ENCODE measurements at places on chromosomes 13 and 19.
A peak's percentile ranks its signal among the peaks of the same experiment; 100 is the strongest.

- DNase-seq = no peak
These were observed 247.3 kb downstream of the GGACT start for GRCh38 chr13:100341327-100341726.

- DNase-seq = no peak
These were observed 446 bp upstream of the ZNF83 start for GRCh38 chr19:52638601-52639000.

- DNase-seq = no peak
These were observed 13.0 kb downstream of the NUDT15 start for GRCh38 chr13:48050550-48050949.

DNA sequence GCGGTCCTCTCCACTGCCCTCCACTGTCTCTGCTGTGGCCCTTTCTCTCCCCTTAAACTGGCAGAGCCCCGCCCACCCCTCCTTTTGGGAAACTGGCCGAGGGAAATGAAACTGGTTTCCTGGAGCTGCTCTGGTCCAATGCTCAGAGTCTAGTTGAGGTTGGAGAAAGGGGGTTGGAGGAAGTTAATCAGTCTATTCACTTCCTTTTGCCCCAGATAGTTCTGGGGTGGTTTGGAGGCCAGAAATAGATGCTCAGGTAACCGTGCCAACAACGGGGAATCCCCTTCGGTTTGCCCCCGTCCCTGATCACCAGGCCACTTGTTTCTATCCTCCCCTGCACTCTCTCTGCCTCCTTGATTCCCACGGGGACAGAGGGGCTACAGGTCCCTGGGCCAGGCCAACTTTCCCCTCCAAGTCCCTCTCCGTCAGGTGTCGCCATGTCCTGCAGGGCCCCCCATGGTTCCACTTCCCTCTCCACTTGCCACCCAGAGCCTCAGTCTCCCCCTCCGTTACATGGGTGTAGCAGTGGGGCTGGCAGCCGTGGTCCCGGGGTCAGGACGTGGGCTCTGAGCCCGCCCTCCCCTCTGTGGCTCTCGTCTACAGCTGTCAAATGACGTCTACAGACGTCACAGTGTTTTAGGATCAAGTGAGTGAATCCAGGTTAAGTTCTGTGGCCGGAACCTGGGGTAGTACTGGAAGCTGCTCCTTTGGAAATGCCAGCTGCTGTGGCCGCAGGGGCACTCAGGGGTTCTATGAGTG is at the start of gene IL4I1:
TSS of gene IL4I1 (minus strand) at position 25 of the 759 bp plus-strand sequence. CDS start 727 bp downstream, outside the sequence.
- DNase-seq = peak; percentile 52

GRCh38 chr13:42478531-42479156 is 95.3 kb upstream of the TNFSF11 start:
- DNase-seq = no peak

DNA sequence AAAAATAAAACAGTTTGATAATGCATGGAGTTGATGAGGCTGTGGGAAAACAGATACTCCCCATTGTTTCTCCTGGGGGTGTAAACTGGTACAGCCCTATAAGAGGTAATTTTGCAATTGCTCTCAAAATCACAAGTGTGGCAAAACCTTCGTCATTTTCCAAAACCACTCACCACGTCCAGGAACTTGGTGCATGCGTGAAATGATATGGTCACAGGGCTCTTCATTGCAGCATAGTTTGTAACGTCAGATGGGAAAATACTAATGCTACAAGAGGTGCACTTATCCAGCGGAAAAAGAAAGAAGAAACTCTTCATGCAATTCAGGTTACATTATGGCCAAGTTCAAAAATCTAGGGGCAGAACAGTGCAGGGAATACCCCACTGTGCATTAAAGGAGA is 11.9 kb upstream of the PLAUR start:
- DNase-seq = no peak

DNA sequence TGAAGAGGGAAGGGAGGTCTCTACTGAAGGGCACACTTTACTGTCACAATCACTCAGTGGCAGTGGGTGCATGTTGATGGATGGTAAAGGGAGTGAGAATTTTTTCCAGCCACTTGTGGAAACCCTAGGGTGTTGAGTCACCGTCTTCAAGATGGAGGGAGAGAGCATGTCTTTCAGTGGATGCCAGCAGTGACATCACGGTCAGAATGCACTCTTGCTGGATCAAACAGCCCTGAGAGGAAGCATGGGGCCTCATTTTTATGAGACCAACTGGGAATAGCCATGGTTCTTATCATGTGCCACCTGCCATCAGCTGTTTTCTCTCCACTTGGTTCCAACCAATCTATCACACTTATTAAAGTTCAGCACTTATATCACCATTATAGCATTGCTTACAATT is 182.5 kb downstream of the KCNRG start:
- no peak for DNase-seq

DNA sequence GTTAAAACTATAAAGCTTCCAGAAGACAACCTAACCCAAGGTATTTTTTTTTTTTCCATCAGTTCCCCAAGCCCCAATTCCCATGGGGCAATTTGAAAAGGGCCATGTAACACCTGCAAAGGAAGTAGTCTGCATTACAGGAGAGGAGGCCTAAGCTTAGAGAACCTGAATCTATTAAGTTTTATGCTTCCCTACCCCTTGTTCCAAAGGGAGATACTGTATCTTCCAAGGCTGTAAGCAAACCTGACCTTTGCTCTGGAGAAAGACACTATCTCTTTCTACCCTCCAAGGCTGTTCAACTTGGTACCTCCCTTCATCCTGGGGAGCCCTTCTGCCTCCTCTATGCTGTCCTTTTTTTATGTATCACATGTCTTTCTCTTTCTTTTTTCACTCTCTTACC is 15.0 kb downstream of the KATNAL1 start:
- no peak for DNase-seq

DNA sequence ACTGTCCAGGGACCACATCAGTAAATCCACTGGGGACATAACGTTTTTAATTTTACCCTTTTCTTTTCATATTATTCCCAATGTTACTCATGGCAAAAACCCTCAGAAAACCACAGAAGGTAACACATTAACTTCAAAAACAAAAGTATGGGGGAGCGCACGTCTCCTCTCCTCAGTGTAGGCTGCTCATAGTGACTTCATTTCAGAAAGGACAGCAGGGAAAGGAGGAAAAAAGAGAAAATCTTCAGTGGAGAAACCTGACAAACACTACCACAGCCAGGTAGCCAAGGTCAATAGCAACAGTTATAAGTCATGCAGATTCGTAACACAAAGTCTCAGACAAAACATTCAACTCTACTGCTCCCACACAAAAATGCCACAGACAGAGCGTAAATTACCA is 21.4 kb downstream of the DZIP1 start:
- DNase-seq = no peak

GRCh38 chr13:45299194-45299593 is 41.8 kb downstream of the TPT1 start:
- no peak for DNase-seq

- DNase-seq = no peak
These were observed 24.7 kb downstream of the ZNF564 start for GRCh38 chr19:12526542-12526941.

Data from stimulated activated CD8-positive, alpha-beta memory T cell treated with anti-CD3 and anti-CD28 coated beads, Interleukin-4, amount 100 ng/mL, for 4 hours (primary cell).